ENCODE measurements at places on chromosomes 2 and 18. TPM values are rescaled to one million over a fixed set of nuclear protein-coding genes. Genes with fewer than 3 reads are reported as not detected.

The RUFY4 gene
- not detected for total RNA-seq

The STARD6 gene
- 0.15 TPM for total RNA-seq

The TTN gene
- under 0.01 TPM for total RNA-seq

The OSBPL6 gene
- 3.4 TPM for total RNA-seq

The NDC80 gene
- 33.0 TPM for total RNA-seq

The C2orf80 gene
- total RNA-seq, result not detected

The EIF4E2 gene
- total RNA-seq, result 85.9 TPM

The POTEJ gene
- total RNA-seq, result not detected

The HJURP gene
- total RNA-seq, result 39.4 TPM

The ERFE gene
- 4.2 TPM for total RNA-seq

The KLHL14 gene
- total RNA-seq, result not detected

The HOXD1 gene
- not detected for total RNA-seq

The GPR39 gene
- 3.7 TPM for total RNA-seq

The METAP1D gene
- total RNA-seq, result 4.9 TPM

The LRRTM1 gene
- not detected for total RNA-seq

The DPYSL5 gene
- not detected for total RNA-seq

The DSG4 gene
- total RNA-seq, result not detected

The INHA gene
- not detected for total RNA-seq

The SLC30A3 gene
- total RNA-seq, result 0.34 TPM

The GBX2 gene
- total RNA-seq, result not detected

Data from bronchus fibroblast of lung (primary cell).